Stimulated activated CD4-positive, alpha-beta T cell treated with anti-CD3 and anti-CD28 coated beads, Interleukin-15, amount 100 ng/mL, for 1 hour (primary cell): ENCODE measurements at places on chromosomes 4 and X.
A peak's percentile ranks its signal among the peaks of the same experiment; 100 is the strongest.

GRCh38 chr4:147345662-147346061, 135.2 kb upstream of the EDNRA start:
- DNase-seq, result no peak

- no peak for DNase-seq
Observed at GRCh38 chrX:18573556-18573955, 98.4 kb downstream of the RS1 start.

DNA sequence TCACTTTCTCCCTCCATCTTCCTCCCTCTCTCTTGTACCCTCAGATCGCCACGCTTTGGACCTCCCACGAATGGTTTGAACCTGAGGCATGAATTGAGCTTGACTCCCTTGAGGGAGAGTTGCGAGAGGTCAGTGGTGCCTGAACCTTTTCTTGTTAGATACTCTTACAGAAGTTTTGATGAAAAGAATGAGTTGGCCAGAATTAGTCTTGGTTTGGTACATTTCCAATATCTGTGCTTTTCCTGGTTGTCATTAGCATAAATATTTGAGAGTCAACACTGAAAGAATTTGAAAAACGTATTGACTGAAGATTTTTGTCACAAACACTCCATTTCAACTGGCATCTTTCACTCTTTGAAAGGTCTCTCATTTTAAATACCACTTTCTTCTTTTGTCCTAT, 510.6 kb upstream of the DIPK2B start:
- no peak for DNase-seq

DNA sequence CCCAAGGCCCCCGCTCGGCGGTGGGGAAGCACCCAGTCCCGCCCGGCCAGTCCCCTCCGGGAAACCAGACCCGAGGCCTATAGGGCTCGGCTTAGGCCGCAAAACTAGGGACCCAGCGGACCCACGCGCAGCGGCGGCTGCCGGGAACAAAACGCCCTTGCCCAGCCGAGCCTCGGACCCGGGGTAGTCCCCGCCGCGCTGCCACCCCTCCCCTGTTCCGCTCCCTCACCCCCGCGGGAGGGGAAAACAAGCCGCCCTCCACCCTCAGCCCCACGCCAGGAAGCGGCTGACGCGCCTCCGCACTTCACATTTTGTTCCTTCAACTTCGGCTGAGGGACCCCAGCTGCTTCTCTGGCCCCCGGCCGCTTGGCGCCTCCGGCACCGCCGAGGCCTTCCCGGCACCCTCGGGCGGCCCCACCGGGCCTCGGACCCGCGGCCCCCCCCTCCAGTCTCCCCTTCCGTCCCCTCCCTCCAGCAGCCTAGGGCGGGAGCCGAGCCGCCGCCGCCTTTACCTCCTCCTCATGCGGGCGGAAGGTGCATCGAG, 694 bp downstream of the PDS5A start:
- DNase-seq, result peak; percentile 19

DNA sequence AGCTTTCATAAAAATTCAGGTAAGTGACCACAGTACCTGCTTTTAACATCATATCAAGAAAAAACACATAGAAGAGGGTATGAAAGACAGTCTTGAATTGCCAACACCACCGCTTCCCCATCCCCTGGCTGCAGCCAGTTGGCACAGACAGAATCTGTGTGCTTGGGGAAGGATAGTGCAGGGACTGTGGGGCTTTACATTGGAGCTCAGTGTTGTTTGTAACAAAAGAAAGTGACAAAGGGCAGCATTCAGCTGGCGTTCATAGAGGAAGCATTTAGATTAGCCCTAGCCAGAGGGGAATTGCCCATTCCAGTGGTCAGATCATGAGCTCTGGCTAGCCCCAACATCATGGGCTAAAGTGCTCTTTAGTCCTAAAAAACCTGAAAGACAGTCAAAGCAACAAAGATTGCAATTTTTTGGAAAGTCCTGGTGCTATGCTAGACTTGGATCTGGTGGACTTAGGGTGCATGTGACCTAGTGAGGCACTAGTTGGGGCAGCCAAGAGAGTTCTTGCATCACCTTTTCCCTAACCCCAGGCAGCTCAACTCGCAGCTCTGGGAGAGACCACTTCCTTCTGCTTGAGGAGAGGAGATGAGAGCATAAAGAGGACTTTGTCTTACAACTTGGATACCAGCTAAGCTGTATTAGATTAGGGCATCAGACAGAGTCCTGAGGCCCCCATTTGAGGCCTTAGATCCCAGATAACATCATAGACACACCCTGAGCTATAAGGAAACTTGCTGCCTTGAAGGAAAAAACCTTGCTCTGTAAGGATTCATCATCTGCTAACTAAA, 1602.4 kb upstream of the ADGRL3 start:
- DNase-seq, result no peak

GRCh38 chr4:182853731-182854330, 63.4 kb downstream of the DCTD start:
- no peak for DNase-seq

GRCh38 chrX:14051416-14051815, 21.7 kb upstream of the GEMIN8 start:
- no peak for DNase-seq

- DNase-seq, result no peak
Observed at GRCh38 chr4:173526724-173527102, 3.3 kb downstream of the HAND2 start.
